IMR-90 (cell line): ENCODE measurements at places on chromosomes 2 and 18. TPM values are rescaled to one million over a fixed set of nuclear protein-coding genes. Genes with fewer than 3 reads are reported as not detected.

PHLPP1 gene
- 3.6 TPM in 2 replicates for total RNA-seq

CHN1 gene
- total RNA-seq, result 54.4 and 58.4 TPM in 2 replicates

ODC1 gene
- 204 and 251 TPM in 2 replicates for total RNA-seq

TMEM178A gene
- 0.18 and 0.28 TPM in 2 replicates for total RNA-seq

LTBP1 gene
- total RNA-seq, result 297 and 326 TPM in 2 replicates

DHRS9 gene
- not detected in 2 replicates for total RNA-seq

SATB2 gene
- 8.4 and 9.2 TPM in 2 replicates for total RNA-seq

IL1RL1 gene
- under 0.01 TPM in 2 replicates for total RNA-seq

ACKR3 gene
- total RNA-seq, result not detected in 2 replicates

DNA sequence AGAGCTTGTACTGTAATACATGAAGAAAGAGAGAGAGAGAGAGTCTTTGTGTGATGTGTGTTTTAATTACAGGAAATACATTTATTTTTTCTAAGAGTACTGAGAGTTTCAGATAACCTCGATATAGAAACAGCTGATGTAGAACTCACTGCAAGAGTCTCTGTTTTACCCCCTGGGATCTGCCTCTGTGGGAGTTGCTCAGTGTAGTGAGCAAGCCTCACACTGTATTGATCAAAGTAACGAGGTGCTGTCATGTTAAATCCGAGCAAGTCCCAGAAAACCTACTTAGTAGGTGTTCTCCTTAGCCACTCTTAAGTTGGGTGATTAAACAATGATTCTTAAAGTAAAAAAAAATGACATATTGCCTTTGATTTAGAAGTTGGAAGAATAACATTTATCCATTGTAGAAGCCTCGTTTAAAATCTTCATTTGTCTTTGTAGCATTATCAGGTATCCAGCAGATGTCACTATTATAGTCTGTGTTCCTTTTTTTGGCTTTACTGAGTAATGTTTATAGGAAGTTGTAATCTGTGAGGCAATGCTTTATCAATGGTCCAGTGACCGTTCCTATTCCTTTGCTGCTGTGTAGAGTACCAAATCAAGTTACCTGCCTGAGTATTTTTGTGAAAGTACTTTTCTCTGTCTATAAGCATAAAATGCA is 219.0 kb downstream of the MYO3B start:
- no peaks in the 10 kb centered on the region for H3K4me1 ChIP-seq
- H3K36me3 ChIP-seq, result no peaks in the 10 kb centered on the region
- no peak overlapping the region for H3K27ac ChIP-seq
- H3K27me3 ChIP-seq, result no peaks in the 10 kb centered on the region

DNA sequence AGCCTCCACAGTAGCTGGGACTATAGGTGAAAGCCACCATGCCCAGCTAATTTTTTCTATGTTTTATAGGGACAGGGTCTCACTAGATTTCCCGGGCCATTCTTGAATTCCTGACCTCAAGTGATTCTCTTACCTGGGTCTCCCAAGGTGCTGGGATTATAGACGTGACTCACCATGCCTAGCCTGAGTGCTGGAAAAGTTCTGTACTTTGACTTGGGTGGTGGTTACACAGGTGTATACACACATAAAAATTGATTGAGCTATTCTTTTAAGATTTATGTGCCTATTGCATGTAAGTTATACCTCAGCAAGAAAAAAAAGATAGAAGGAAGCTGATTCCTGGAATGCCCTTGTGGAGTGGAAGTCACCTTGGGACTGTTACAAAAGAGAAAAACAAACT is 34.8 kb upstream of the KCNF1 start:
- no peak for DNase-seq
- H3K4me1 ChIP-seq, result no peaks in the 10 kb centered on the region
- H3K27me3 ChIP-seq, result no peaks in the 10 kb centered on the region
- H3K27ac ChIP-seq, result no peak overlapping the region

GRCh38 chr18:76988031-76988826 is 144.4 kb downstream of the MBP start:
- DNase-seq, result no peak
- no peaks in the 10 kb centered on the region for H3K36me3 ChIP-seq
- H3K27ac ChIP-seq, result no peak overlapping the region
- peaks cover 12% of the 10 kb centered on the region for H3K27me3 ChIP-seq
- no peak overlapping the region for H3K4me3 ChIP-seq
- H3K4me1 ChIP-seq, result no peaks in the 10 kb centered on the region

- no peak for DNase-seq
- peaks cover 9% of the 10 kb centered on the region; the same call in 1 of the 2 replicates for H3K4me1 ChIP-seq
- H3K4me3 ChIP-seq, result no peak overlapping the region
- no peaks in the 10 kb centered on the region; the same call in 1 of the 2 replicates for H3K36me3 ChIP-seq
Observed at GRCh38 chr2:23495661-23496114, 110.7 kb downstream of the KLHL29 start.

DNA sequence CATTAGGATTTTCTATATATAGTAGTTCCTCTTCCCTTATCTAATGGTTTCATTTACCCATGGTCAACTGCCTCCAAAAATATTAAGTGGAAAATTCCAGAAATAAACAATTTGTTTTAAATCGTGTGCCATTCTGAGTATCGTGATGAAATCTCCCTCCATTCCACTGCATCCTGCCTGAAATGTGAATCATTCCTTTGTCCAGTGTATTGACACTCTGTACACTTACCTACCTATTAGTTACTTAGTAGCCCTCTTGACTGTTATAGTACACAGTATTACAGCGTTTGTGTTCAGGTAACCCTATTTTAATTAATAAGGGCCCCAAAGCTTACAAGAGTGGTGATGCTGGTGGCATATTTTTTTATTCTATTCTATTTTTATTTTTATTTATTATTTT is 26.2 kb downstream of the TAF4B start:
- no peak overlapping the region for H3K4me3 ChIP-seq
- no peak overlapping the region for H3K27ac ChIP-seq
- no peaks in the 10 kb centered on the region for H3K27me3 ChIP-seq

DNA sequence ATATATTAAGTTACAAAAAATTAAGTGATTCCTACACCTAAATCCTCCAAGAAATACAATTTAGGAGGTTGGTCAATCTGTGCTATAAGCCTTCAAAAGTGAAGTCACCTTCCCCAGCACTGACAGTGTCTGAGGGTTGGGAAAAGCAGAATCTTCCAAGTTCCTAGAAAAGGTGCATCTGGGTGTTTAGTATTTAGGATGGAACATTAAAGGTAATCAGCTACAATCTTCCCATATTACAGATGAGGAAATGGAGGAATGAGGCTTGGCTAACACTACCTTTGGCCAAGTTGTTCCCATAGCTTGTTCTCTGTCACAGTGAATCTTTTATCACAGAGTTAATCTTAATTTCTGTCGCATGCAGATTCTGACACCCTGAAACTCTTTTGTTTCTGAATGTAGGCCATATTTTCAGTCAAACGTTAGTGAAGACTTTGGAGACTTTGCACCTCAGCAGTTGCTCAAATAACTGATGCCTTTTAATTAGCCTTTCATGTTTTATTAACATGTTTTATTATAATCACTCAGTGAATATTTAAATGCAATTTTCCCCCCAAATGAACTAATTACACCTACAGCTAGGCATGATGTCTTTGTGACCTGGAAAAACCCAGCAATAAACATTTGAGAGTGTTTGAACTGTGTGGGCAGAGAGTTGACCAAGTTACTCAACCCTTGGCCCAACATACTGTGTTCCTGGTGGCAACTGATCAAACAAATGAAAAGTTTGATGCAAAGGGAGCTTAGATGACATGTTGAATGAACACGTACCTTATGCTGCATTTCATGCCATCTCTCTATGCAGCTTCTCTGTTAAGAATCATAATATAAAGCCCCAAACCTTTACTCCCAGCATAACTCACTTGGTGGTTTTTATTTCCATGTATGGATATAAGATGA is 17.6 kb downstream of the FN1 start:
- H3K27ac ChIP-seq, result peak overlapping the region; percentile 17; the same call in 1 of the 2 replicates
- H3K36me3 ChIP-seq, result peaks cover 66% of the 10 kb centered on the region
- H3K4me3 ChIP-seq, result no peak overlapping the region
- DNase-seq, result no peak

DNA sequence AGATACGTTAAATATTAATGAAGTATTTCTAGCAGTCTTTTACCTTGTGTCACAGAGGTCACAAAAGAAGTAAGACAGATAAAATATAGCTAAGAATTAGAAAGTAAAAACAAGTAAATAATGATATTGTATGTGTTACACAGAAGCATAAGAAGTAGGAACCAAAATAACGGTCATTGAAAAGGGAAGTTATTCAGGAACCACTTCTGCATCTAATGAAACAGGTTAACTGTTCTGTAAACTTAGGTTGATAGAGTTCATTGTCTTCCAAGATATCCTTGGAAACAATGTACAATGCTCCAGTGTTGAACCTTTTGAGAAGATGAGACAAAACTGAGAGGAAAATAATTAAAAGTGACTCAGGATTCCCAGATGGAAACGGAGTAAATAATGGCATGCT is 57.1 kb upstream of the CD302 start:
- H3K4me3 ChIP-seq, result no peak overlapping the region
- H3K4me1 ChIP-seq, result no peaks in the 10 kb centered on the region
- peaks cover 16% of the 10 kb centered on the region for H3K27me3 ChIP-seq
- DNase-seq, result no peak
- H3K27ac ChIP-seq, result no peak overlapping the region

DNA sequence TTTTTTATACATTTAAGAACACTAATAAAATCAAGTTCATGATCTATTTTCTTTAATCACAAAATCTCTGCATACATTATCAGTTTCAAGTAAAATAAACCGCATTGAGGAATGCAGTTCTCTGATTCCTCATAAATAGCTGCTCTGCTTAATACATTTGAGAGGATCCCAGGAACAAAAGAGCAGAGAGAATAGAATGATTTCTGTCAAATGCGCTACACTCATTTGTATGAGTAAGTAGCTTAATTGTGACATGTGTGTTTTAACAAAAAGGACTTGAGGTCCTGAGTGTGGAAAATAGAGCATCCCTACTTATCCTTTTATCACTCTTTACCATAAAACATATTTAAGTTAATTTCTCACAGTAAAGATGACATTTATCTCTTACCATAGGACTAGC is 134.0 kb downstream of the PID1 start:
- no peak for DNase-seq
- no peaks in the 10 kb centered on the region for H3K27me3 ChIP-seq
- H3K27ac ChIP-seq, result no peak overlapping the region
- H3K4me1 ChIP-seq, result no peaks in the 10 kb centered on the region

- no peak overlapping the region for H3K4me3 ChIP-seq
- peaks cover 12% of the 10 kb centered on the region for H3K4me1 ChIP-seq
- H3K36me3 ChIP-seq, result no peaks in the 10 kb centered on the region
- no peak for DNase-seq
Observed at GRCh38 chr2:237663517-237664110, 36.2 kb downstream of the LRRFIP1 start.

DNA sequence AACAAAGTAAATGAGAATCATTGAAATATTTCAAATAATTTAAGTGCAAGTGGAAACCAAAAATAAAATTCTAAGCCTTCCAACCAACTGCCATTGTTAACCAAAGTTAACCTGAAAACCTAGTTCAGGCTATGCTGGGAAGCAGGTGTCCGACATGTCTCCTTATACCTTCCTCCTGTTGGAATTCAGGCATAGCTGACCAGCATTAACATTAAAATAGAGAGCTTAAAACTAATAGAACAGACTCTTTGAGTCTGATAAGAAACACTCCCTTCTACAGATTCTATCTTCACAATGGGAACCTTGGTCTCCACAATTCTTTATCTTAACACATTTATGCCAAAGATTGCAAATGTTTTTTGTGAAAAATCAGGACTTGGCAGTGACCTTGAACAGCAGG is 1004.9 kb upstream of the NRXN1 start:
- DNase-seq, result no peak
- H3K4me3 ChIP-seq, result no peak overlapping the region
- H3K27ac ChIP-seq, result no peak overlapping the region
- no peaks in the 10 kb centered on the region for H3K36me3 ChIP-seq
